ENCODE measurements at places on chromosomes 12 and 14.

GRCh38 chr12:49882248-49882850, 21.4 kb downstream of the FAIM2 start:
- no peak for DNase-seq

DNA sequence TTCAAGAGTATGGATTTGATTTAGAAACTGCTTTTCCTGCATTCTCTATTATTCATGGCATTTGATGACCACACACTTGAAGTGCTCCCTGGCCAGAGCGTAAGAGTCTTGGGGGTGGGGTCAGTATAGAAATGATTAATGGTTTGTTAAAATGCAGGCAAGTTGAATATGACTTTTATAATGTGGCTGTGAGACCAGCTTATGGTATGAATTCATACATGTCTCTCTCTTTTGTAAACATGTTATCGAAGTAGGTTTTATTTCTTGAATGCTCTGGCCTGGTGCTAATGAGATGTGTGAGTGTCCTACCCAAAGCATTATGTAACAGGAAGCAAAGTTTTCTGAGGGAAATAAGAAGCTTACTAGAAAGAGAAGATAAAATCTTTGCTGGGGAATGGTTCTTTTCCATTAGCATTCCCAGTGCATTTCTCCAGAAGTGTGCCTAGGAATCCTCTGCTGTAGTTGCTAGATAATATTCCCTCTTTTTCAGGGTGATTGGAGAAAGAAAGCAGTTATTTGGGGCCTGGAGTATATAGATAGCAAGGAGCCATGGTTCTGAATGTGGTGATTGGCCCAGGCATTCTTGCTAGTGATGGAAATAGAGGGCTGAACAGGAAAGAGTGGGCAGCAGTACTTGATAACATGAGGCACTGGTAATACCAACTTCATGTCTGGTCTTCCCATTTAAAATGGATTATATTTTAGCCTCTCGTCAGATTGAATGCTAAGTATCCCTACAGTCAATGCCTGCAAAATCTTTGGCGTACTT, 289.7 kb downstream of the RAD51B start:
- DNase-seq: no peak

DNA sequence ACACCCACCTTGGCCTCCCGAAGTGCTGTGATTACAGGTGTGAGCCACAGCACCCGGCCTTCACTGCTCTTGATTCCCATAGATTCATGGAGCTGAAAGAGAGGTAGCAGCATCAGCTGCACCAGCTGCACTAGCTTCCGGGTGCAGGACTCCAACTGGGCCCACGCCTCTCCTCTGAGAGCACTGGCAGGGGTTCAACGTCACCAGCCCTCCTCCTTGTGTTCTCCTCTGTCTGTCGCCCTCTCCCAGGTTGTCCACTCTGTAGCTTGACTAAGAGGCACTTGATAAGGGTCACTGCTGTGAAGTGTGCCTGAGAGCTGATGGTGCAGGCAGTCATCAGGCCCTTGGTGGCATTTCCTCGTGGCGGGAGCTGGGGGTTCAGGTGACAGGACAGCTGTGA, 28.3 kb downstream of the MLXIP start:
- no peak for DNase-seq

DNA sequence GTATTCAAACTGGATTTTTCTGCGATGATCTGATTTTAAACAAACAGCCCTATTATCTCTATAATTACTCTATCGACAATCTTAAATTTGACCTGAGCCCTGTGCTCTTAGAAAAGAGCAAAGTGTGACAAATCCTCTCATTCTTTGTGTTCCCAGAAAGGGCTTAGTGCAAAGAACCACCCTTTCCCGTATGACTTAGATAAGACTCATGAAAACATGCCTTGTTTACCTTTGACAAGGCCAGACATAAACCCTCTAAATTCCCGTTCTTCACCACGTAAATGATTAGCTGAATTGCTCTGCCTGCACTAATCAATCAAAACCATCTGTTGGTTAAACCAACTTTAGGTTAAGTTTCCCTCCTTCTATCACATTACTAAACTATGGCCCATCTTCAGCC, 285.7 kb upstream of the SEL1L start:
- DNase-seq: no peak

DNA sequence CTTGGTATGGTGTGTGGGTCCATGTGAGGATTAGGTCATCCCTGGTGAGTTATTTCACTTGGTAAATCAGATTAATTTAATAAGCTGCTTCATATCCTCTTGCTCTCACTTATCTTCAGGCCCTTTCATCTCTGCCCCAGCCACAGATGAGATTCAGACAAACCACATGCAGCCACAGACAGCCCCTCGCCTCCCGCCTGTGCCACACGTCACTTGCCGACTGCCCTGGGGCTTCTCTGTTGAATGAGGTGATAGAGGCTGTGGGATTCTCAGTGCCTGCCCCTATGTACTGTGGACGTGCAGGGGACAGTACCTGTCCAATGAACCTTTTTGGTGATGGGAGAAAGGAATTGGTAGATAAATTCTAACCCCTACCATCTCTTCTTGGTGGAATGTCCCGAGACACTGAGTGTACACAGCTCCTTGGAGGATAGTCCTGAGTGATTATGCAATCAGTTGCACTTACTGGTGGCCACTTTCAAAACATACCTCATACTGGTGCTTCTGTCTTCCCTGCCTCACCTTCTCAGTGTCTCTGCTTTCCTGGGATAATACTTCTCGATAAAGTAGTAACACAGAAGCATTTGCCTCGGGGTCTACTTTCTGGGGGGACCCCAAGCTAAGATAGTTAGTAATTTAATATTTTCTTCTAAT, 248.7 kb downstream of the TTC6 start:
- DNase-seq: no peak

DNA sequence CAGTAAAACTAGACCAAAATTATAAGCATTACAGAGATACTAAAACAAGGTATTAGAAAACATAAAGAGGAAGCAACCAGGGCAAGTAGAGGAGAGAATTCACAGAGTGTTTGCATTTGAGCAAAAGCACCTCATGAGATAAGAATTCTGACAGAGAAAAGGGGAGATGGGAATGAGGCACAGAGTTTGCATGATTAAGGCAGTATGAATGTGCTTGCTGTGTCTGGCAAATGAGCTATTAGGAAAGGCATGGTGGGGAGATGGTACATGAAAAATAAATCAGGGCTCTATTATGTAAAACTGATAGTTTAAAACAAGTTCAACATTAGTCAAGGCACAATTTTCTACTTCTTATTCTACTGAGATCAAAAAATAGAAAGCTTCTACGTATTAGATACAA, 23.1 kb downstream of the GARIN6 start:
- DNase-seq: no peak

DNA sequence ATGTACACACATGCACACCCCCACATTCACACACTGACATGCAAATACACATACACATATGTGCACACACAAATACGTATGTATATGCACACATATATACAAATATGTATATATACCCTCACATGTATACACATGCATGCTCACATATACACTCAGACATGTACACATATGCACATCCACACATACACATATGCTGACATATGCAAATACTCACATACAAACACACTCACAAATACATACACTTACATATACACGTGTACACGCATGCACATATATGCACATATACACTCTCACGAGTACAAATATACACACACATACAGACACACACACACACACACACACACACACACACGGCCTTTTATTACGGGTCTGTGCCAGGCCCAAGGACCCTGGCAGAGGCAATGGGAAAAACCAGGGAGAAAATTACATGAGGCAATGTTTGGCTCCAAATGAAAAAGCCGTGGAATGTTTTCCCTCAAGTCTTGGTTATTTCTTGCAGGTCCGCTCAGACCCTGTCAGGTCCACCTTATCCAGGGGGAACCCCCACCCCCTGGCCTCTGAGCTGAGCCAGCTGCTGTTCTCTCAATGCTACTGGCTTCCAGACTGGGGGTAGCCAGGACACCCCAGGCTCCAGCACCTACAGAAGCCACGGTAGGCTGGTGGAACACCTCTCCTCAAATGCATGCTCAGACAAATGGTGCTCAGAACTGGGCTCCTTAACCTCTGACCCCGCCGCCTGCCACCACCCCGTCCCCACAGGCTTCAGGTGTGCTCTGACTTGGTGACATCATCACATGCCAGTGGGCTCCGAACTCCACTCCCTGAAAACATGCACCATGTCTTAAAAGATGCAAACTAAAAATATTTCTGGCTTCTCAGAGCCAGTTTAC, 54.7 kb downstream of the BCL11B start:
- no peak for DNase-seq

DNA sequence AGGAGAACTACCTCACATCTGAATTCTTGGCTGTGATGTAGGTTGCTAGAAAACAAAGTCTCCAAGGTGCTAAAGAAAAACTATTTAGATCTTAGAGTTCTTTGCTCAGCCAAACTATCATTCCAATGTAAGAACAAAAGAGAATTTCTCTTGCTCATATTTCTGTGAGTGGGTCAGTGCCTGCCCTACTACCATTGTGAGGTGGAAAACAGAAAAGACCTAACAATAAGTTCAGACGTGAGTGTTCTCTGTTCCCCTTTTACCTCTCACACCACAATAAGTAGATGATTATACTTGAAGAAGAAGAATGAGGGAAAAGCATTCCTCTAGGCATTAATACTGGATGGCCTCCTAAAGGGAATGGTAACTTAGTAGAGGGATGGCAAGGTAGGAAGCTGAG, 187.4 kb upstream of the KITLG start:
- DNase-seq: no peak

DNA sequence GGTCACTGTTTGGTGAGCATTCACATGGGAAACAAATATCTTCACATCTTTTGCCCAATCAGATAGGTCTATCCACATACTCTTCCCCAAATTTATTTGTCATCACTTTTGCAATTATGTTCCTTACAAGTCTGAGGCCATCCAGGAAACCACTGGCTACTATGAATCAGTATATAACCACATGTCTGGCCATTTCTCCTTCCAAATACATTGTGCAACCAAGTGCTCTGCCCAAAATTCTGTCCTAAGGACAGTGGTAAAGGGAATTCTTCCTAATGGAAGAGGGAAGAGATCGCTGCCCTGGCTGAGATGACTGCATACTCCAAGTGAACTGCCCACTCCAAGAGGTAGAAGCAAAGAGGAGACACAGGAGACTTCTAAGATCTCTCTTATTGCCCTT, 148.9 kb upstream of the MAX start:
- DNase-seq: no peak

GRCh38 chr14:68682166-68683103, 110.4 kb downstream of the ZFP36L1 start:
- no peak for DNase-seq

DNA sequence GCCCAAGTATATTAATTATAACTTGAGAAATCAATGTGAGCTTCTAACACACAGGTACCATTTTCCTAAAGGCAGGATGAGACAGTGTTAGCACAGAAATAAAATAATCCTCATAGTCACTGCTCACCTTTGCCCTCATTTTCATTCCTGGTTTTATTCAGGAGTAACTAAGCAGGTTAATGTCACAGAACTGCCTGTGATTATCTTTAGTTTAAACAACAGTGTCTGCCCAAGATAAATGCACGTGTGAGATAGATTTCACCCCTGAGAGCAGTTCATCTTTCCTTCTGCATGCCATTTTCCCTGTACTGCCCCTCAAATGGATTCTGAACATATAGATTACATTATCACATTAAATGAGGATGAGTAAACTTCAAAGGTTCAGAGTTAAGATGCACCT, 250.7 kb downstream of the RMST start:
- DNase-seq: no peak

DNA sequence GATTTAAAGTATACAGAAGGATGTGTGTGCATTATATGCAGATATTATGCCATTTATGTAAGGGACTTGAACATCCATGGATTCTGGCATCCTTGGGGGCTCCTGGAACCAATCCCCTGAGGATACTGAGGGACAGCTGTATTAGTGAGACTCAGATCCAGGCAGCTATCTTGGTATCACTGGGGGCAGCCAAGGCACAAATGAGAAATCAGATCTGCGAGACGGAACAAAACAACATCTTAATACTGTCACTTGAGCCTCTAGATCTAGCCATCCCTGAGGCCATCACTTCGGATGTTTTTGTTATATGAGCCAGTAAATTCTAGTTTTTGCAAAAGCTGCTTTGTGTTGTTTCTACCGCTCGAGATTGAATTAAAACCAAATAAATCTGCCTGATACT, 175.1 kb upstream of the SFSWAP start:
- DNase-seq: no peak

DNA sequence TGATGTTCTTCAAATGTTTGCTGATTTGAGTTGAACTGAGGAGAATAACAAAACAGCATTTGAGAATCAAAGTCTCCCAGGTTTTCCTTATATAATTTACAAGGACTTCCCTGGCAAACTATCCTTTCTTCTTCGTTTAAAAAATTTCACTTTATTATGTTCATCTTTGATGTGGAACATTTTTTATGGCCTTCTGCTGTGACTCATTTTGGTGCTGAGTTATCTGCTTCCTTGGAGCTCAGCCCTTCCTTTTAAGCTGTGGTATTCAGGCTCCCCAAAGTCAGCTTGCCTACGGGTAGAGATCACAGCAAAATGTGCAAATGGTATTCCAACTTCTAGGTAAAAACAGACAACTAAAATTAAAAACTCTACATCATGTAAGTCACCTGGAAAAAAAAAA, 1.4 kb upstream of the ANO4 start:
- DNase-seq: no peak

DNA sequence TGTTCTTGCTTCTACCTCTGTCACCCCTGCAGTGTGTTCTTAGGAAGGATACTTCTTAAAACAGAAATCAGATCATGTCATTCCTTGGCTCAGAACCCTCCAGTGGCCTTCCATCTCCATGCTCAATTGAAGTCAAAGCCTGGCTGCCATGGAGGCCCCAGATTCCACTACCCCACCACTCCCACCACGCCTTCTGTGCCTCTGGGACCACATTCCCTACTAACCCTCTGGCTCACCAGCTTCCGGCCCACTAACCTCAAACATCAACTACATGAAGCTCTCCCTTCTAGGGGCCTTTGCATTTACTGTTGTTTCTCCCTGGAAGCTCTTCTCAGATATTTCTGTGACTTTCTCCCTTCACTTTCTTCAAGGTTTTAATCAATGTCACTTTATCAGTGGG, 76.1 kb upstream of the REP15 start:
- DNase-seq: no peak

DNA sequence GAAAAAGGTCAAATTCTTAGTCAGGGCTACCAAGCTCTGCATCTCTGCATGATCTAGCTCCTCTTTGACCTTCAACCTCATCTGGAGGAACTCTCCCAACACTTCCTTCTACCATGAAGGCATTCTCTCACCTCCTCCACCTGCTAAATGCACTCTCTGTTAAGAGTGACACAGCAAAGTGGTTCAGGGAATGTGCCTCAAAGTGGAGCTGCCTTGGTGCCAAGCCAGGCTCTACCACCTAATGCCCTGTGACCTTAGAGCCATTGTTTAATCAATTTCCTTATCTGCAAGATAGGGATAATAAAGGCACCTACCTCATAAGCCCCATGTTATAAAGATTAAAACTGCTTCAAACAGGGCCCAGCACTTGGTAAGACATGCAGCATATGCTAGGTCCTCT, 236.7 kb downstream of the ANO2 start:
- no peak for DNase-seq

- DNase-seq: no peak
These were observed 51.3 kb downstream of the AMN start for GRCh38 chr14:102973706-102974285.

GRCh38 chr12:84919271-84919670, 6.7 kb upstream of the SLC6A15 start:
- DNase-seq: no peak

Data from sciatic nerve (tissue), 2 donors.